ENCODE measurements at places on chromosomes 5 and 9. TPM values are rescaled to one million over a fixed set of nuclear protein-coding genes. Genes with fewer than 3 reads are reported as not detected.

DNA sequence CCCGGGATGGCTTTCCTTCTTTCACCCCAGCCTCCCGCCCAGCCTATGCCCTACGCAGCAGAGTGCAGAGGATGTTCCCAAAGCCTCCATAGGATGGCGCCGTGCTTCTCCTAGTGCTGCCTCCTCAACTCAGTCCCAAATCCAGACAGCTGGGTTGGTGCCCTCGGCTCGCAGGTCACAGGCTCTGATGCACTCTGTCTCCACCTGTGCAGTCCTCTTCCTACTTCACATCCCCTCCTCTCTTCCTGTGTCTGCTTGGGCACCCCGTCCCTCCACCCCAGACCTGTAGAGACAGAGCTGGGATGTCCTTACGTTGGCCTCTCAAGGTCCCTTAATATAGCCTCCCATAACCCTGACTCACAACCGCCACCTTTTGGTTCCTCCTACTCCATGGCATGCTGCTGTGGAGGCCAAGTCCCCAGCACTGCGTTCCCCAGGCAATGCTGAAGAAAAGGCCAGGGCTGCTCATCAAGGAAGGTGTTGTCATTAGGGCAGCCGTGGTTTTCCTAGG, 314.4 kb downstream of the GADD45G start:
- no peak for DNase-seq

DNA sequence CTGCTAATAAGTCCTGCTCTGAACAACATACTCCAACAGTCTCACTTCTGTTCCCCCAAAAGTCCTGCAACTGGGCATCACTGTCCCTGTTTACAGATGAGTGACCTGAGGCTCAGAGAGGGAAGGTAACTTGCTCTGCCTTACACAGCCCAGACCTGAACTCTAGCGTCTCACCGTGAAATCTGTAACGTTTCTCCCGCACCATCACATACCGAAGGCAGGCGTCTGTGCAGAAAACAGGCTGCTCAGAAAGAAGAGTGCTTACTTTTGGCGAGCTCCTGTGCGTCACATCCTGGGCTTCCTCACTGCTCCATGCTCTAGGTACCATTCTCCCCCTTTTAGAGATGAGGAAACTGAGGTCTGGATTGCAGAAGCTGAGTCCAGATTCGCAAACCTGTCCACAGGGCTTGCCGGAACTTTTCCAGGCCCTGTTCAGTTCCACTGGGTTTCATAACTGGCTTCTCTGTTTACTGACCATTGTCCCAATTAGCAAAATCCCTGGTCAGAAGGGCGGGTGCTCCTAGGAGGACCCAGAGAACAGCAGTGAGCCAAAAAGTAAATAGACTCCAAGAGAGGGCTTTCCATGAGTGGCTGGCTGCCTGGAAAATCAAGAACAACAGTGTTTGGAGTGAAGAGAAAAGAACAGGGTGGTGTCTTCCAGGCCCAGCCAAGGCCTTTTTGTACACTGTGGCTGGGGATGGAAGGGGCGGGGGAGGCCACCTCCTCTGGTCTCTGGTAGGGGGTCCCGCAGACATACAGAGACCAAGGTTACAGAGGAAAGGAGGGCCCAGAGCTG, 27.1 kb downstream of the GSN start:
- DNase-seq = no peak

HRCT1 gene
- total RNA-seq = 1.8 TPM

- no peak for DNase-seq
Measured at GRCh38 chr5:41598011-41598410, 87.6 kb upstream of the PLCXD3 start.

TAF7 gene
- 44.2 TPM for total RNA-seq

DNA sequence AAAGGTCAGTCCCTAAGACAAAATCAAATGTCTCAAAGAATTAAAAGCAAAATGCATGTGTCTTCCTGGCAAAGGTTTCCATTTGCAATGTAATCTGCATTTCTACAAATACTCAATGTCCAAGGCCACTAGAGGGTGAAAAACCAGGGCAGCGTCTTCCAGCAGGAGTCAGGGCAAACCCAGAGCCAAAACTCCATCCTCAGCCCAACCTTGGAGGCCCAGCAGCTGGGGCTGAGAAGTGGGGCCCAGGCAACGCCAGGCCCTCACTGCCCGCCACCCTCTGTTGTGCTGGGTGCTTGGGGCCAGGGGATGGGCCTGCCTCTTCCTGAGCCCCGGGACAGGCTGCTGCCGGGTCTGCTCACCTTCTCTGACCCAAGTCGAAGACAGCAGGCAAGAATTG, 200.1 kb downstream of the PAX5 start:
- DNase-seq = peak; percentile 74

DNA sequence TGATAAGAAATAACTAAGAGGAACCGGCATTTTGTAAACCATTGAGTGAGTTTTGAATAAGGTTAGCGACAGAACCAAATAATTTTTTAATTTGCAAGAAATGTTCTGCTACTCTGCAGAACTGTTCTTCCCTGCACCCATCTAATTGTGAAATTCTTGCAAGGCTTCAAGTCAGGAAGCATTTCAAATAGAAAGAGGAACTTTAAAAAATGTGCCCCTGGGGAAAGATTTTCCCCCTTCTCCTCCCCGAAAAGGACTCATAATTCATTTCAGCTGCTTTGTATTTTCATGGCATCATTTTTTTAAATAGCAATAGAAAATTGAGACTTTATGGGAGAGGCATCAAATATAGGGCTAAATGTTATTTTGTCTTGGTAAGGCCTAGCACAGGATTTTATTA, 180.9 kb upstream of the ANKRD55 start:
- no peak for DNase-seq

DNA sequence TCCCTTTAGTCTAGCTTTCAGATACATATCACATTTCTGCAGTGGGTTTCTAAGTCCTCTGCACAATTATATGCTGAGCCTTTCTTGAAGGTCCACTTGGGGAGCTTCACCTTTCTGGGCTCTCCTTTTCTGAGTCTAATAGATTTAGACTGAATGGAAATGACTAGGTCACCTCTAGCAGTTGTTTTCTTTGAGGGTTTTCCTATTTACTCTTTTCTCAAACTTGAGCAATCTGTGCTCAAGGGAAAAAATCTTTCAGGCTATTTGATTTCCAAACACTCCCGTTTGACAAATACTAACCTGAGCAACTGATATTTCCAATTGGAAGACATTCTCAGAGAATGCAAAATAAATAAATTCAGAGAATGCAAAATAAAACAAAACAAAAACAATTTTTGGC, 39.0 kb downstream of the ISOC1 start:
- DNase-seq = no peak

PCDHGB7 gene
- total RNA-seq = 18.5 TPM
